ENCODE measurements at places on chromosomes 3 and 15.

GRCh38 chr15:86002444-86002843, 77.2 kb upstream of the AGBL1 start:
- DNase-seq = no peak

DNA sequence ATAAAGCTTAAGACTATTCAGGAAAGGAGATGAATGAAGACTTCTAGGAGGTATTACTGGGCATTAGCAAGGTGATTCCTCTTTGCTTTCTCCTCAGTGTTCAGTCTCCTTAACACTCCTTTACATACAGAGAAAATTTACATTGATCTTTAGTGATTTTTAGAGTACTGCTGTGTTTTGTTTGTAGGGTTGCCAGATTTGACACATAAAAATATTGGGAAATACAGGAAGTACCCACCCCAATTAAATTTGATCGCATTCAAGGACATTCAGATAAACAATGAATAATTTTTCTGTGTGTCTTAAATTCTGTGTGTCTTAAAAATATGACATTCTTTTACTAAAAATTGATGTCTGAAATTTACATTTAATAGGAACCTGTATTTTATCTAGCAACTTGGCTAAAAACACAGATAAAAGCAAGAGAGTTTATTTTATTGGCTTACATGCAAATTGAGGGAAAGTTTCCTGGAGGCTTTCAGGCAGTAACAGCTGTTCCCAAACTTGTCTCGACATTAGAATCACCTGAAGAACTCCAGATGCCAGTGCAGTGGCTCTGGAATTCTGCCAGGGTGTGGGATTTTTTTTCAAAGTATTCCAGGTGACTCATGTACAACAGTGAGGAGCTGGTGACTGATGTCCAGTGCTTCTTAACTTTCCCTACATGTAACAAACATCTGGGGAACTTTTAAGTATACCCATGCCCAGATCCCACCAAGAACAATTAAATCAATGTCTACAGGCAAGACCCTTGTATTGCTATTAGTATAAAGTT, 23.4 kb upstream of the PLOD2 start:
- DNase-seq = peak; percentile 37

GRCh38 chr3:4021162-4021561, 221.9 kb downstream of the LRRN1 start:
- peak; percentile 37 for DNase-seq

GRCh38 chr3:128707928-128708494, 18.0 kb upstream of the RAB7A start:
- DNase-seq = no peak

DNA sequence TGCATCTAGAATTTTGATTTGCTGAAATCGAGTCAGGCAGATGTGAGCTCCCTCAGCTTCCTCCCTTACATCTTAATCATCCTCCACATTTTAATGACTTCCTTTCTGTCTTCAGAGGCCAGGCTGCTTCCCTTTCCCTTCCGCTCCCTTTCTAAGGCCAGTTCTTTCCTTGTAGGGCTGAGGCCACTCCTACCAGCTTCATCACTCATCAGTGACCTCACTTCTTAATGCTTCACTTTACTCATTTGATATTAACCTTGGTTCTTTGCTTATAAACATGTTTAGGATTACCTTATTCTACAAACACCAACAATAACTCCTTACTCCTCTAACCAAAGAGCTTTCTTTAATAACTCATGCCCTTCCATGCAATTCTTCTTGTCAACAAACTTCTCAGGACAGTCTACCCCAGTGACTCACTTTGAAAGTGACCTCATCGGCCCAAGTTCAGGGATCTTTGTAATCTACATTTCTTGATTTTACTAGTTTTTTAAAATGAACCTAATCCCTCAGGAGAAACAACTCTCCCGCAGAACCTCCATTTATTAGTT, 23.9 kb downstream of the ILDR1 start:
- peak; percentile 54 for DNase-seq

GRCh38 chr3:134371542-134372324, 2.5 kb downstream of the AMOTL2 start:
- DNase-seq = no peak

DNA sequence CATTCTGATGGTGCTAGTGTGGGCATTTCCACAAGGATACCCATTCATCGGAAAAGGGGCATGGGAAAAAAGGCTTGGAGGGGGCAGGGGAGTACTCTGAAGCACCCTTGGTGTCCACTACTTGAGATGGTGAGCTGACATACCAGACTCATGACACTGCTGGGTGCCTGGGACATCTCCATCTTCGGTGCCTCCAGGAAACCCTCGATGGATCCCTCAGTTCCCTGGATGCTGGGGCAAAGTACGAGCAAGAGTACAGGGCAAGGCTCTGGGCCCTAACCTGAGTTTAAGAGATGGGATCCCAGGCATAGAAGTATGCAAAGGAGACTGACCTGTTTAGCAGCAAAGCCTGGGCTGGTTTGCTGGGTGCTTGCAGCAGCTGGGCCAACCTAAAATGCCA, 5.2 kb upstream of the IP6K1 start:
- DNase-seq = no peak

- peak; percentile 66 for DNase-seq
These were observed 30.4 kb downstream of the ZNF662 start for GRCh38 chr3:42936157-42936981.

DNA sequence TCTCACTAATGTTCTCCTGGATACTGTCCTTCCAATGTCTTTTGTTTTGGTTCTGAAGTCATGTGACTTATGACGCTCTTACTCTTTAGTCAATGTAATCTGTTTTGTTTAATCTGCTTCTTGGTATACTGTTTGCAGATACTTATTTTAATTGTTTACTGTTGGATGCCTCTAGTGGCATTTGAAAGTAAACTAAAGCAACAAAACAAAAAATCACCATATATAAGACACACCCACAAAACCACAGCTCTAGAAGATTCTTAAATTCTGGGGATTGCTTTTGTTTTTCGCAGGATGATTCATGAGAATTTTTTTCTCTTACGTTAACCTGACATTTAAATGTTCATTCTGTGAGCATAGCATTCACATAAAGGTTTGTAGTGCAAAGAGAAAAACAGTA, 16.8 kb downstream of the SLC25A26 start:
- no peak for DNase-seq

DNA sequence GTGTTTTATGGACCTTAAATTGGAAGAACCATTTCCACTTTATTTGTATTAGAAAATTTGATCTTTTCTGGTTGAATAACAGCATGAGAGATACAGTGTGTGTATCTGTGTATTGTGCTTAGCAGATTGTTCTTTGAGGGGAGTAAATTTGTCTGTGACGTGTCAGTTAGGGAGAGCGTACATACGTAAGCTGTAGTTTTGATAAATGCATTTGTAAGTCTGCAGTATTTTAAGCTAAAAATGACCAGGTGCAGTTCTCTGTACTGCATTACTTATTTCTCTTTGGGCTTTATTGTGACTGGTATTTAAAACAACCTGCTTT, 264.8 kb downstream of the ROBO2 start:
- no peak for DNase-seq

Data from cardiac muscle cell (in vitro differentiated cells and primary cell).